ENCODE measurements at places on chromosomes 7 and 10. TPM values are rescaled to one million over a fixed set of nuclear protein-coding genes. Genes with fewer than 3 reads are reported as not detected.

GRCh38 chr7:71615017-71615416, 483.1 kb downstream of the GALNT17 start:
- no peak overlapping the region for H3K27ac ChIP-seq
- H3K4me3 ChIP-seq, result no peak overlapping the region
- H3K27me3 ChIP-seq, result no peaks in the 10 kb centered on the region
- no peaks in the 10 kb centered on the region for H3K36me3 ChIP-seq
- DNase-seq, result no peak

DNA sequence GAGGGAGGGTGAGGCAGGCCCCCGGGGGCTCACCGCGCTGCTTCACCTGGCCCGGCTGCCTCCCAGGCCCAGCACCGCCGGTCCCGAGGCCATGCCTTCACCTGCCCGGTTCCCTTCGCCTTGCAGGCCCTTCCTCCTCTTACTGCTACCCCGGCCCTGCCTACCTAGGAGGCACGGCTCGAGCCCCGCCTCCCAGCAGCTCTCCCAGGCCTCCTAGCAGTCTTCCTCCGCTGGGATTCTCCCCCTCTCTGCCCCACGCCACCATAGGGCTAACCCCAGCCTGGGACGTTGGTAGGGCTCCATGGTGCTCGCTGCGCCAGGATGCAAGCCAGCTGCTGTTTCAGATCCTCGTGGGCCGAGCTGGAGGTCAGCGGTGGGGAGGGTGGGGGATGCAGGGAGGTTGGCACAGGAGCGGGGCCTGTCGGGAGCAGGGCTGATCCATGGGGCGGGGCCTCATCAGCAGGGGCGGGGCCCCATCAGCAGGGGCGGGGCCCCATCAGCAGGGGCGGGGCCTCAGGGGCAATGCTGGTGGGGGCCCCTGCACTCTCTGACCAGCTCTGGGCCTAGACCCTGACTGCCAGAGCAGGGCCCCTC, 63.3 kb downstream of the RASGEF1A start:
- no peak overlapping the region for H3K4me3 ChIP-seq
- no peaks in the 10 kb centered on the region for H3K27me3 ChIP-seq
- H3K36me3 ChIP-seq, result no peaks in the 10 kb centered on the region
- no peak for DNase-seq
- H3K27ac ChIP-seq, result no peak overlapping the region

DNA sequence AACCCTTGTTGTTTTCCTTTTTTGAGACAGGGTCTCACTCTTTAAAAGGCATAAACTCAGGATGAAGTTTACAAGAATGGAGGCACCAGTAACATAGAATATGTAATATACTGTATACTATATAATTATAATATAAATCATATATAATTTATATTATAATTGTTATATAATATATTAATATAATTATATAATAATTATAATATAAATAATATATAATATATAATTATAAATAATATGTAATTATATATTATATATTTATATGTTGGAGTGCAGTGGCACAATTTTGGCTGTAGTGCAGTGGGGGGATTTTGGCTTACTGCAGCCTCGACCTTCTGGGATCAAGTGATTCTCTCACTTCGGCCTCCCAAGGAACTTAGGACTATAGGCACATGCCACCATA, 96.1 kb downstream of the LRMDA start:
- H3K27me3 ChIP-seq, result peaks cover 4% of the 10 kb centered on the region
- no peaks in the 10 kb centered on the region for H3K36me3 ChIP-seq
- no peaks in the 10 kb centered on the region for H3K4me1 ChIP-seq
- H3K4me3 ChIP-seq, result no peak overlapping the region

DNA sequence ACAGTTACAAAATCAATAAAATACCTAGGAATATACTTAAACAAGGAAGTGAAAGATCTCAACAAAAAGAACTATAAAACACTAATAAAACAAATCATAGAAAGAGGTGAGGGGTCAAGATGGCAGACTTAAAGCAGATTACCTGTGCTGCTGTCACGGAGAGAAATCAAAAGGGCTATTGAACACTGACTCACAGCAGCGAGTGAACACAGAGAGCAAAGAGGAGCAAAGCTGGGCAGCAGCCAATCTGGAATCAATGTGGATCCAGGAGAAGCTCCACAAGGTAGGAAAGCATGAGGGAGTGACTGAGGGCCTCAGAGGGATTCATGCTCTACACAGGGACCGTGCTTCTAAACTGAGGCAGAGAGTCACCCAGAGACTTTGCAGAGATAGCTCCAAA, 562.0 kb upstream of the SEMA3D start:
- H3K27me3 ChIP-seq, result no peaks in the 10 kb centered on the region
- H3K36me3 ChIP-seq, result no peaks in the 10 kb centered on the region
- H3K4me3 ChIP-seq, result no peak overlapping the region
- no peak overlapping the region for H3K27ac ChIP-seq
- no peaks in the 10 kb centered on the region for H3K4me1 ChIP-seq

- H3K36me3 ChIP-seq, result no peaks in the 10 kb centered on the region
- peaks cover 4% of the 10 kb centered on the region for H3K4me1 ChIP-seq
- H3K4me3 ChIP-seq, result no peak overlapping the region
Measured at GRCh38 chr7:47095946-47096345, 486.0 kb downstream of the TNS3 start.

DNA sequence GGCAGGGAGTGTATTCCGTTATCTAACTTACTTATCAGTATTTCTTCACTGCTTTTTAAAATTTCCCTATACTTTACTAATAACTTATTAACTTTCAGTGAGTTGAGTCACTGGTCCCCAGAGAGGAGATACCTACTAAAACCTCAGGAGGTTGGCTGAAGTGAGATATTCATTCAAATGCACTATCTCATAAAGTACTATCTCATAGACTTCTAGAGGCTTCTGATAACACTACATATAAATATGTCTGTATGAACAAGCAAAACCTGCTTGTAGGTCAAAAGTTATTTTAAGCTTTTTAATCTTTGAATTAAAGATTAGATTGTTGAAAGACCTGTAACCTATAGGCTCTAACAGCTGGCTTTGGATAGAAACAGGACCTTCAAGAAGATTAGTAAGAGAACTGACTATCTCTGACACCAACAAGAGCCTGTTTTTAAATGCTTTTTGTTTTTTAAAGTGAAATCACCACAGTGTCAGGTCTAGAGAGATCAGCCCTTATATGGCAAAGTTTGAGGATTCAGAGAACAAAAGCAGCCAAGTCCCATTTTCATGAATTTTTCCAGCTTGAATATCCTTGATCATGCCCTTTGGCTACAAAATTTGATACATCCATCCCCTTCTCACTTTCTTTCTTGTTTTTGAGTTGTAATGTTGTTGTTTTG, 242.2 kb downstream of the ARL4A start:
- H3K27me3 ChIP-seq, result no peaks in the 10 kb centered on the region
- no peak overlapping the region for H3K4me3 ChIP-seq
- H3K4me1 ChIP-seq, result no peaks in the 10 kb centered on the region

- no peak overlapping the region for H3K27ac ChIP-seq
- H3K4me3 ChIP-seq, result no peak overlapping the region
- no peak for DNase-seq
- H3K36me3 ChIP-seq, result no peaks in the 10 kb centered on the region
Measured at GRCh38 chr10:120278069-120278468, 179.0 kb upstream of the PLPP4 start.

DNA sequence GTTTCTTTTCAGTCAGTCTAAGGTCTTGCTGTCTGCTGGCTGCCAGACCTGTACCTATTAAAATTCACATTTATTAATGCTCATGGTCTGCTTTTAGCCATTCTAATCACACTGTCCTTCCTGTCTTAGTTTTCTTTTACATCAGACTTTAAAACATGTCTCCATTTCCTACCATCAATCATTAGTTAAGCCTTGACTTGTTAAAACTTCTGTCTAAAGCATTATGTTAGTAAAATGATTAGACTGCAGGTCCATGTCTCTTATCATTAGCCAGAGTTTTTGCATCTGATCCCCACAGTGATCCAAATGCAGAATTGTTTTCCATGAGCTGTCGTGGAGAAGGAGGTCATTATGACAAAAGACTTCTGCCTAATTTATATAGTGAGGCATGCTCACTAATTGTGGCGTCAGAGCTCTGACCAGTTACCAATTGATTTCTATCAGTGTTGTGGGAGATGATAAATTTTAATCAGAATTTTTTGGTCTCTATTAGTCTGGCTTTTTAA, 226.5 kb downstream of the DKK1 start:
- H3K4me3 ChIP-seq, result no peak overlapping the region
- no peak for DNase-seq
- no peaks in the 10 kb centered on the region for H3K4me1 ChIP-seq
- no peaks in the 10 kb centered on the region for H3K27me3 ChIP-seq

DNA sequence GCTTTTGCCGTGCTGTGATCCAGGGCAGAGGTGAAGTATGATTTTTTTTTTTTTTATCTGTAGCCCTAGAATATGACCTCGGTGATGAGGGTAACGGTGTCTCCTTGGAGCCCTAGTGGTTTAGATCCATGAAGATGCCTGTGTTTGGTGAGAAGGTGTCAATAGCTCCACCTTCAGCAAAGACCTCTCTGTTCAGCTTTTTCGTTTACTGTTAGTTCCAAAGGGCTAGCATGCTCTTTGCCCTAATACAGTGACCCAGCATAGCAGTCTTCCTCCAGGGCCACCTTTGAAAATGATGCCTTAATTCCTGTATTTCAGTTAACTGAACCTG, 746 bp upstream of the MRPS16 start:
- H3K27me3 ChIP-seq, result no peaks in the 10 kb centered on the region
- peaks cover 3% of the 10 kb centered on the region for H3K36me3 ChIP-seq
- peak overlapping the region; percentile 100 for H3K4me3 ChIP-seq
- H3K4me1 ChIP-seq, result peaks cover 3% of the 10 kb centered on the region
- H3K27ac ChIP-seq, result peak overlapping the region; percentile 94

DNA sequence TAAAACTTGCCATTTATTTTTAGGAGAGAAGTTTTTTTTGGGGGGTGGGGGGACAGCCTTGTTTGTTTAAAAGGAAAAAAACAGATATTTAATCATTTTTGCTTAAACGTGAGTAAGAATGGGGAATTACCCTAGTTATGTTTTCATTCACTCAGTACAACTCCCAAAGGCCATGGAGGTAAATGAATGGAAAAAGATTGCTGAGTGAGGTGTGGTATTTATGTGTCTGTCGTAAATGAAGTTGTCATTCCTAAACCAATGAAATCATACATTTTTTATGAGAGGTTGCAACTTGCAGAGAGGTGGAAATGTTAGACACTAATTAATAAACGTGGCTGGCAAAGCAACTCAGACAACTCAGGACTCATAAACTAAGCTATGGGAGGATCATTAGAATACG, 218.1 kb downstream of the CELF2 start:
- DNase-seq, result no peak
- no peaks in the 10 kb centered on the region for H3K36me3 ChIP-seq
- H3K4me3 ChIP-seq, result no peak overlapping the region
- no peaks in the 10 kb centered on the region for H3K27me3 ChIP-seq

GRCh38 chr7:2959103-2959680, 84.5 kb downstream of the CARD11 start:
- H3K4me3 ChIP-seq, result no peak overlapping the region
- no peaks in the 10 kb centered on the region for H3K27me3 ChIP-seq
- H3K4me1 ChIP-seq, result no peaks in the 10 kb centered on the region
- no peak overlapping the region for H3K27ac ChIP-seq
- H3K36me3 ChIP-seq, result no peaks in the 10 kb centered on the region

GRCh38 chr10:36263871-36264270, 621.8 kb upstream of the FZD8 start:
- no peaks in the 10 kb centered on the region for H3K36me3 ChIP-seq
- no peak overlapping the region for H3K27ac ChIP-seq
- no peaks in the 10 kb centered on the region for H3K4me1 ChIP-seq
- no peak overlapping the region for H3K4me3 ChIP-seq
- no peaks in the 10 kb centered on the region for H3K27me3 ChIP-seq
- DNase-seq, result no peak

GRCh38 chr10:126518218-126519080, 130.2 kb upstream of the ADAM12 start:
- no peaks in the 10 kb centered on the region for H3K36me3 ChIP-seq
- H3K4me1 ChIP-seq, result no peaks in the 10 kb centered on the region
- H3K27ac ChIP-seq, result no peak overlapping the region
- no peak for DNase-seq
- H3K27me3 ChIP-seq, result no peaks in the 10 kb centered on the region
- no peak overlapping the region for H3K4me3 ChIP-seq

- no peak overlapping the region for H3K4me3 ChIP-seq
- H3K36me3 ChIP-seq, result no peaks in the 10 kb centered on the region
- H3K27ac ChIP-seq, result no peak overlapping the region
- H3K4me1 ChIP-seq, result no peaks in the 10 kb centered on the region
- no peak for DNase-seq
Measured at GRCh38 chr7:131858611-131859010, 302.2 kb upstream of the PODXL start.

GRCh38 chr10:50510517-50511473, 113.0 kb downstream of the SGMS1 start:
- H3K4me1 ChIP-seq, result peaks cover 4% of the 10 kb centered on the region
- H3K27ac ChIP-seq, result no peak overlapping the region
- no peak overlapping the region for H3K4me3 ChIP-seq
- DNase-seq, result peak; percentile 24

GRCh38 chr7:154916856-154917807, 85.8 kb downstream of the PAXIP1 start:
- H3K27ac ChIP-seq, result no peak overlapping the region
- no peaks in the 10 kb centered on the region for H3K27me3 ChIP-seq
- no peak overlapping the region for H3K4me3 ChIP-seq
- no peaks in the 10 kb centered on the region for H3K36me3 ChIP-seq
- no peaks in the 10 kb centered on the region for H3K4me1 ChIP-seq
- DNase-seq, result no peak

GRCh38 chr7:79507131-79507530, 53.7 kb upstream of the MAGI2 start:
- no peak overlapping the region for H3K4me3 ChIP-seq
- H3K4me1 ChIP-seq, result no peaks in the 10 kb centered on the region
- DNase-seq, result no peak
- no peak overlapping the region for H3K27ac ChIP-seq
- no peaks in the 10 kb centered on the region for H3K27me3 ChIP-seq

The CACNA2D1 gene
- total RNA-seq, result 64.4 TPM

The GSAP gene
- 10.3 TPM for total RNA-seq

The CC2D2B gene
- total RNA-seq, result 0.33 TPM

The UPF2 gene
- total RNA-seq, result 16.4 TPM

The OR6B1 gene
- not detected for total RNA-seq

The UMAD1 gene
- total RNA-seq, result 12.4 TPM

The MUC3A gene
- not detected for total RNA-seq
